NCI-H510A (cell line): ENCODE measurements at places on chromosomes 4 and X.

DNA sequence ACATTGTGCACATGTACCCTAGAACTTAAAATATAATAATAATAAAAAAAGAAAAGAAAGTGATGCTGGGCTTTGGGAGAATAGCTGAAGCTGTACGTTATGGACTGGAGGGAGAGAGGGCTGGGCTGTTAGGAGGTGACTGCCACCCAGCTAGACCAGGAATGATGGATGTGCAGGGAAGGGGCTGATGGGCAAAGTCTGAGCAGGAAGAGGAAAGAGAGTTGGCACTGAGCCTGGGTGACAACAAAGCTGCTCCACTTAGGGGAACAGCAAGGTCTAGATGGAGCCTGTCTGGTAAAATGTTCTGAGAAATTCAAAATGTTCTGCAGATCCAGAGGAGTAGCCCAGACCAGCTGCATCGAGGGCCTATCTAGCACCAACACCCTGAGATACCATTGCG lies 32.3 kb downstream of the MED28 start:
- DNase-seq: no peak

DNA sequence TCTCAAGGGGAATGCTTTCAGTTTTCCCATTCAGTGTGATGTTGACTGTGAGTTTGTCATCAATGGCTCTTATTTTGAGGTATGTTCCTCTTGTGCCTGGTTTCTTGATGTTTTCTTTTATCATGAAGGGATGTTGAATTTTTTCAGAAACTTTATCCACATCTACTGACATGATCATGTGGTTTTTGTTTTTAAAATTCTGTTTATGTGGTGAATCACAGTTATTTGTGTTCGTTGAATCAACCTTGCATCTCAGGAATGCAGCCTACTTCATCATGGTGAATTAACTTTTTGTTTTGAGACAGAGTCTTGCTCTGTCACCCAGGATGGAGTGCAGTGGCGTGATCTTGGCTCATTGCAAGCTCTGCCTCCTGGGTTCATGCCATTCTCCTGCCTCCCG lies 263.1 kb upstream of the KLF3 start:
- DNase-seq: no peak

- DNase-seq: no peak
These were observed 3.7 kb upstream of the NR3C2 start for GRCh38 chr4:148445860-148446330.

DNA sequence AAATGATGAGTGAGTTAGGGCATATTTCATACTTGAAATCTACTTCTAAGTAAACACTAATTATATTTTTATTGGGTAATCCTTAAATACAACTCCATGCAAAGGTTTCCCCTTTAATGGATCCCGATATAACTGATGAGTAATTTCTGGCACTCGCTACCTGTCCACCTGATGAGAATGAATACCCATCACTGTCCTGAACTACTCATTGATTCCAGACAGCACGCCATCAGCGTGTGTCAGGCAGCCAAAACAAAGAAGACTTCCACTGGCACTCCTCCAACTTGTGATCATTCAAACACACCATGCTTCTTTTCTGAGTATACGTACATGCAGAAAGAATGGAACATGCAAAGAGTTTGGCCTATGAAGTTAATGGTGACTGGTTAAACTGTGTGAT lies 69.4 kb downstream of the HCCS start:
- DNase-seq: no peak

GRCh38 chr4:51907006-51907669 lies 64.2 kb downstream of the DCUN1D4 start:
- DNase-seq: no peak

DNA sequence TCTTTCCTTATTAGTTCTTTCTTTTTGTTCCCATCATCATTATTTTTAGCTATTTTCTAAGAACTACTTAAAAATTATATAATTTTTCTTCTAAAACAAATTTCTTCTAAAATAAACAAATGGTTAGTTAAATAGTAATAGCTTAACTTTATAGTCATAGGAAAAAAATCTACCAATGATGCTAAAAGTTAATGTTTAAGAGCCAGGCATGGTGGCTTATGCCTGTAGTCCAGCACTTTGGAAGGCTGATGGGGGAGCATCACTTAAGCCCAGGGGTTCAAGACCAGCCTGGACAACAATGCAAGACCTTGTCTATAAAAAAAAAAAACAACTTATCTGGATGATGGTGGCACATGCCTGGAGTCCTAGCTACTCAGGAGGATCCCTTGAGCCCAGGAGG lies 127.1 kb upstream of the ANXA3 start:
- DNase-seq: no peak

GRCh38 chr4:101711590-101712260 lies 78.8 kb upstream of the BANK1 start:
- DNase-seq: no peak

- no peak for DNase-seq
These were observed 37.7 kb upstream of the VMA21 start for GRCh38 chrX:151359341-151359740.

GRCh38 chrX:6990552-6991193 lies 156.8 kb upstream of the STS start:
- no peak for DNase-seq

- DNase-seq: no peak
These were observed 51.4 kb upstream of the MAP9 start for GRCh38 chr4:155428128-155428527.

DNA sequence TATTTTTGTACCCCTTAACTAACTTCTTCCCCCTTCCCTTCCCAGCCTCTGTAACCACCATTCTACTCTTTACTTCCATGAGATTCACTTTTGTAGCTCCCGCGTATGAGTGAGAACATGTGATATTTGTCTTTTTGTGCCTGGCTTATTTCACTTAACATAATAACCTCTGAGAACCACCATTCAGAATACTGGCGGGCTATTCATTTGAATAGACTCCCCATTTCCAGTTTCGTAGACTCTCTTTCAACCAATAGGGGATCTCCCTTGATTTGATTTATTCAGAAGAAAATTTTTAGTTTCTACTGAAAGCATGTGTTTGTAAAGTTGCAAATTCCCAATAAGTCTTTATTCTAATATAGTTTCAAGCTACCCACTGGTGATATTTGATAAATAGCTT lies 117.2 kb downstream of the GATB start:
- DNase-seq: no peak

- no peak for DNase-seq
These were observed 218.5 kb upstream of the TLL1 start for GRCh38 chr4:165654556-165654955.

GRCh38 chr4:156052116-156052515 lies 98.5 kb upstream of the CTSO start:
- no peak for DNase-seq

DNA sequence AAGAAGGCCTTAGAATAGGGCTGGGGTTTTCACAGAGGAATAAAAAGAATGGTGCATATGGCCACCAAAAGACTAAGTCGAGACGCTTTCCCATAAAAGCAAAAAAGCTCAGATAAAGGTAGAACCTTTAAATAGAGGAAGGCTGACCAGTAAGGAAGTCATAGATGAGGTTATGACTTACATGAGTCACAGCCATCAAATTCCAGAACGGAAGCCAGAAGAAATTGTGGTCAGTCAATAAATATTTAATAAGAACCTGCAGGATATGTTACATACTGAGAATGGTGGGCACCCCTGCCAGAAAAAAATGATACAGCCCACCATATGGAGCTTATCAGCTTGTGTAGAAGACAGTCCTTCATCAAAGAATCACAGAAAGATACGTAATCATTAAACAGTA lies 120.1 kb downstream of the MANBA start:
- no peak for DNase-seq

DNA sequence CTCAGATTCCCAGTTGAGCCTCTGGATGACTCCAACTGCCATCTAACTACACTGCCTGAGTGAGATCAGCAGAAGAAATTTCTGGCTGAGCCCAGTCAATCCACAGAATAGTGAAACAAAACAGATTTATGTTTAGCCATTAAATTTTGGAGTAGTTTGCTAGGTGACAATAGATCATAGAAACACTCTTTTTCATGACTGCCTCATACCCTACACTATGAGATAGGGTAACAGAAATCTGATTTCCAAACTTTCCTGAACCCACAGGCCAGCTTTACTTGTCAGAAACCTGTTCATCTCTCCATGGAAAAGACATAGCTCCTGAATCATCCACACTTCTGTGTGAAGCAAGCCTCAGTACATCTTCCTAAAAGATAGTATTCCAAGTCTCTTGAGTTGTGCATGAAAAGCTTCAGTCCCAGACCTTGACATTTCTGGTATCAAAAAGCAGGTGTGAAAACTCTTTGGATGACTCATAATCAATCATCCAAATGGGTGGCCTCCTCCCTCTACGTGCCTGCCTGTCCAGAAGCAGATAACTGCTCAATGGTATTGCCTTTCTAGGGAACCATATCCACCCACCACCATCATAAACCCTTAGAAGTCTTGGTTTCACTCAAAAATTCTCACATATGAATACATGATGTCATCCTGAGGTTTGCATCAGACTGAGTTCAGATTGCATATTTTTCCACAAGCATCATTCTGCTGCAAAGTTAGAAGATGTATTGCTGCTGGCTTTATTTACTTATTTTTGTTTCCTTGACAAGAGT lies 47.5 kb upstream of the RAP2C start:
- no peak for DNase-seq

- no peak for DNase-seq
These were observed 58.0 kb upstream of the PGRMC2 start for GRCh38 chr4:128345650-128346049.

DNA sequence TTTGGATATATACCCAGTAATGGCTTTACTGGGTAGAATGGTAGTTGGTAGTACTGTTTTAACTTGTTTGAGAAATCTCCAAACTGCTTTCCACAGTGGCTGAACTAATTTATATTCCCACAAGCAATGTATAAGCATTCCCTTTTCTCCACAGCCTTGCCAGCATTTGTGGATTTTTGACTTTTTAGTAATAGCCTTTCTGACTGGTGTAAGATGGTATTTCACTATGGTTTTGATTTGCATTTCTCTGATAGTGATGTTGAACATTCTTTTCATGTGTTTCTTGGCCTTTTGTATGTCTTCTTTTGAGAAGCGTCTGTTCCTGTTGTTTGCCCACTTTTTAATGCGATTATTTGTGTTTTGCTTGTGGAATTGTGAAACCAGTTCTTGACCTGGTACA lies 290.5 kb downstream of the BMPR1B start:
- DNase-seq: no peak

DNA sequence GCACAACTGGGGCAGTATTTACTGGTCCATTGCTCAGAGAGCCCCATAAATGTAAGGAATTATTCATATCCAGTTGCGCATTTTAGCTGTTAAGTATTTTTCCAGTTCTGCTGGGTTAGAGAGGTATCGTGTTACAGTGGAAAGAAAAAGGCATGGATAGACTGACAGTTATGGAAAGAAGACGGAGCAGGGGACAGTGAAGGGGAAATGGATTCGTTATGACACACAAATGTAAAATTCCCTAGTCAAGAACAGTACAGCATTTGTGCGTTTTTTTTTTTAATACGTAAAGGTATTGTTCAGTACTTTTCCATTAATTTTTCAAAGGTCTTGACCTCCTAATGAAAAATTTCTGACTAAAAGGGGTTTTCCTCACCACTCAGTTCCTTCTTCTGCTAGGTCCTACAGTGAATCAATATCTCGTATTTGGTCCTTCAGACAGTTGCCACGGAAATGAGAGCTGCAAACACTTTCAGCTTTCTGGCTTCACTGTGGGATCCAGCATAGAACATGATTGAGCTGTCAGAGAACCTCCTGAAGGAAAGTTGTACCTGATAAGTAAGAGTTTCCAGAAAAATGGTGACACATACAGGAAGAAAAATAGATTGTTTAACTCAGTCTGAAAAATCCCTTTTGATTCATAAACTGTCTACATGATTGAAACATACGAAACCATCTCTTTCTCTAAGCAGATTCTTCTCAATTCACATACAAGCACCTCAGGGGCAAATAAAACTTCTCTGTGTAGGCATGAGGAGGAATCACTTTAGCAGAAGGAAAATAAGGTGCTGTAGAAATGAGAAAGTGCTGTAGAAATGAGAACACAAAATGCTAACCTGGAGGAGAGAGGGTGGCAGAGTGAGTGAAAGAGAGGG lies 21.8 kb upstream of the BBS12 start:
- no peak for DNase-seq

GRCh38 chr4:19739101-19739651 lies 512.5 kb upstream of the SLIT2 start:
- peak; percentile 6 for DNase-seq

- DNase-seq: peak; percentile 25
These were observed 202.7 kb downstream of the OR13H1 start for GRCh38 chrX:131746491-131746968.

GRCh38 chr4:1578251-1578773 lies 105.8 kb downstream of the FAM53A start:
- DNase-seq: no peak

- peak; percentile 62 for DNase-seq
These were observed 797 bp downstream of the CD99L2 start for GRCh38 chrX:150897421-150898320.

GRCh38 chr4:100581337-100581736 lies 63.5 kb upstream of the EMCN start:
- DNase-seq: no peak

GRCh38 chr4:88240297-88240714 lies 44.1 kb downstream of the PPM1K start:
- no peak for DNase-seq

DNA sequence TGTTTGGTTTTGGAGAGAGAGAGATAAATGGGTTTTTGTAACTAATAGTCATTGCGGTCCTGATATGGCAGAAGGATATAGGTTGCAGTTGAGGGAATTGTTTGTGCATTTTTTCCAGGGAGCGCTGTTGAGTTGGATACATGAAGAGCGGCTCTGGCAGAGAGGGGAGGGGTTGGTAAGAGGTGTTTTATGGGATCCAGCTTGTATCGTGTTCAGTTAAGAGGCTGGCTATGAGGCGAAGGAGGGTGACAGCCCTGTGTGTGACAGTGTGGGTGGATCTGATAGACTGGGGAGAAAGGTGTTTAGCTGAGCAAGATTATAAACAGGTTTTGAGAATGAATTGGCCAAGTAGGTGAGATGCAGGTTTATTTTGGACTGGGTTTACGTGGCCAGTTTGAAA lies 1.5 kb downstream of the SPANXN4 start:
- DNase-seq: peak; percentile 3

- no peak for DNase-seq
These were observed 249.5 kb downstream of the GPM6A start for GRCh38 chr4:175562542-175562941.

- no peak for DNase-seq
These were observed 587.7 kb downstream of the GLUD2 start for GRCh38 chrX:121635141-121635540.

DNA sequence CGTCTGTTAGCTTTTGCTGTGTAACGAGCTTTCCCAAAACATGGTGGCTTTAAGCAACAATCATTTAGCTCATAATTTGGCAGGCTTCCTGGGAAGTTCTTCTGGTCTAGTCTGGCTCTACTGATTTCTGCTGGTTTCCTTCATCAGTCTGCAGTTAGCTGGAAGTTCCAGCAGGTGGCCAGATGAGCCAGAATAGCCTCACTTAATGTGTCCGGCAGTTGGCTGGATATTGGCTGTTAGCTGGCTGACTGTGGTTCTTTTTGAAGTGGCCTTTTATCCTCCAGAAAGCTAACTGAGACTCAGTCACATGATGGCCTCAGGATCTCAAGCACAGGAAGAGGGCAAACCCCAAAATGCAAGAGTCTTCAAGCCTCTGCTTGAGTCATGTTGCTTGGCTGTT lies 34.9 kb downstream of the FTHL17 start:
- DNase-seq: peak; percentile 11

- DNase-seq: no peak
These were observed 13.8 kb upstream of the GNPDA2 start for GRCh38 chr4:44740201-44740600.

- DNase-seq: no peak
These were observed 122.4 kb upstream of the NAP1L5 start for GRCh38 chr4:88819818-88820697.
